ENCODE measurements at places on chromosomes 2 and 18.
A peak's percentile ranks its signal among the peaks of the same experiment; 100 is the strongest.

- no peak for DNase-seq
Observed at GRCh38 chr2:240733803-240734495, 42.3 kb downstream of the AQP12A start.

GRCh38 chr2:150030436-150031190 is 443.0 kb upstream of the MMADHC start:
- DNase-seq = no peak

DNA sequence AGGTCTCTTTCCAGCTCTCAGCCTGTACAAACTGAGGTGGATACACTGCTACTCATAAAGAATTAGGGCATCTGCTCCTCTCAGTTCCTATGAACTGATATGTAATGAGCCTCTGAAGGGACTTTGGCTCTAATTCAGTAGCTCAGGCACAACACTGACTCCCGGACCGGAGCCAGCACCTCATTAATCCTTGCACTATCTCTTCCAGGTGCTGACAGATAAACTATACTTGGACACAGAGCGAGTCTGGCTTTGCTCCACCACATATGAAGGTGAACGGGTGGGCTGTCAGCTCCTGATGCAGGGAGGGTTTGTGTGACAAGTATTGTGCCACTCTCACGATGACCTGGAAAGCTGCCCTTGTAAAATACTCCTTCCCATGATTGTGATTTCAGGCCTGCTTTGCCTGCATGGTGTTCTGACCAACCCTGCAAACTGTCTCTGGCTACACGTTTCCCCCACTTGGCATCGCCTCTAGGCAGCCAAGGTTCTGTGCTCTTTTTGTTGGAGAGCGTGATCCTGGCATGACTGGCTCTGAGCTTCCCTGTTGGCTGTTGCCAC is 111.6 kb upstream of the LMAN1 start:
- DNase-seq = no peak

- DNase-seq = no peak
Observed at GRCh38 chr2:220036431-220036830, 409.0 kb downstream of the SLC4A3 start.

- no peak for DNase-seq
Observed at GRCh38 chr2:239339726-239340601, 60.9 kb downstream of the HDAC4 start.

- DNase-seq = peak; percentile 25
Observed at GRCh38 chr2:101012706-101013181, 10.7 kb downstream of the RPL31 start.

GRCh38 chr2:134238371-134238770 is 15.5 kb upstream of the MGAT5 start:
- DNase-seq = no peak

DNA sequence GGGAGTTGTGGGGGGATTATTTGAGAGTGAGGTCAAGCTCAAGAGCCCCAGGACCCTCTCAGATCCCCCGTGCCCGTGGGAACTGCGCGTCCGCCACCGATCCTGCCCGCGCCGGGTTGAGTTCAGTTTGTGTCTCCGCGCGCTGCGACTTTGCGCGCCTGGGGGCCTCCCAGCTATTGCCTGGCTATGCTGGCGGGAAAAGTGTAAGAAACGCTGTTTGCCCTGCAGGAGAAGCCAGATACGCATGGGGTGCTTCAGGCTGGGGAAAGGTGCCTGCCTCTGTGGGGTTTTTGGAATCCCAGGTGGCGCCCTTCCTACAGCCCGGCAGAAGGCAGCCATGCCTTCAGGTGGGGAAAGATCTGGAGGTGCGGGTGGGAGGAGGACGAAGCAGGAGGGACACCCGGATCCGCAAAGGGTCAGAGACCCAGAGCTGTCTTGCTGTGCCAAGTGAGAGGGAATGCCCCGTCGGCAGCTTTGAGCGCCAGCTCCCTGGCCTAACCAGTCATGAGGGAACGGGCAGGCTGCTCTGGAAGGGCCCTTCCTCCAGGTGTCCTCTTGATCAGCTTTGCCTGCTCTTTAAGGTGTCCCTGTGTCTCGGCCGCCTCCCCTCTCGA is 22.5 kb downstream of the TEX44 start:
- DNase-seq = peak; percentile 31

DNA sequence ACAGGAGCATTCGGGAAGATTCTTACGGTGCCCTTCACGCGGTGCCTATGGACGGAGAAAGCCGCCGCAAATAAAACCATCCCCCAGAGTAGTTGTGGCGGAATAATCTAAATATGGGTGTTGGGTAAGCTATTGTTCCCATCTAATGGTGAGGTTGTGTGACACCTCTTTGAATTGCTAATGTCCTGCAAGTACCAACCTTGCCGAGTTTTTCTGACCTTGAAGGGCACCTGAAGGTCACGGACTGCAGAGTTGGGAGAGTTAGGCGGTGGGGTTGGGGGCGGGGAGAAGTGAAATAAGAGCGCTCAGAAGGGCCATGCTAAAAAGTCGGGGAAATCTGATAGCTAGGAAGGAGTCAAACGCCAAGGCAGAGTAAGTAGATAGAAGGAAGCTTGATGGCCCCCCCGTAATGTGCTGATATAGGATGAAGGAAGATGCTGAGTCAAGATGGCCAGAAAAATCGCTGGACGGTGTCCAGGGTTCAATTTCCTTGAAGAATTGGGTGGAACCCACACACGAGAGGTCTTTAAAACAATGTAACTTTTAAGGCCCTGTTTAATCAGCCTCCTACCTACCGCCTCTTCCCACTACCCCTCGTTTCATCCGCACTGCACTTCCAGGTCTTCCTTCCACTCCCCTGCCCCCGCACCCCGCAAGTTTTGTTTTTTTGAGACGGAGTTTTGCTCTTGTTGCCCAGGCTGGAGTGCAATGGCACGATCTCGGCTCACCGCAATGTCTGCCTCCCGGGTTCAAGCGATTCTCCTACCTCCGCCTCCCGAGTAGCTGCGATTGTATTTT is 600 bp downstream of the KATNAL2 start:
- no peak for DNase-seq

- no peak for DNase-seq
Observed at GRCh38 chr2:79711098-79711497, 198.2 kb downstream of the CTNNA2 start.

- no peak for DNase-seq
Observed at GRCh38 chr2:179536185-179536584, 271.6 kb upstream of the SESTD1 start.

GRCh38 chr2:177342736-177343135 is 49.8 kb upstream of the AGPS start:
- no peak for DNase-seq

DNA sequence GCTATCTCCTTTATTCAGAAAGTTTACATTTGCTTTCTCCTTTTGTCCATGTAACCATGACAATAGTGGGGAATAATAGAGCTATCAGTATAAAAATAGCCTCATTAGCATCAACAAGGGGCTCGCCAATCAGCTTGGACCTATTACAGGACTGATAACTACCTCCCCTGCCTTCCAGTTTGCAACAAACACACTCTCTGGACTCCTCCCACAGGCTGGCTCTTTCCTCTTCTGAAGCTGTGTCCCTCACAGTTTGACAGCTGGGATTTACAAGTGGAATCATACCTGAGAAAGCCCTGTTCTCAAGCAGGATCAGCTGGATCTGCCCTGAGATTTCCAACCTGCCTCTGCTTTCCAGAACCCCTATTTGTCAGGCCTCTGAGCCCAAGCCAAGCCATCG is 162.5 kb downstream of the GRB14 start:
- no peak for DNase-seq

DNA sequence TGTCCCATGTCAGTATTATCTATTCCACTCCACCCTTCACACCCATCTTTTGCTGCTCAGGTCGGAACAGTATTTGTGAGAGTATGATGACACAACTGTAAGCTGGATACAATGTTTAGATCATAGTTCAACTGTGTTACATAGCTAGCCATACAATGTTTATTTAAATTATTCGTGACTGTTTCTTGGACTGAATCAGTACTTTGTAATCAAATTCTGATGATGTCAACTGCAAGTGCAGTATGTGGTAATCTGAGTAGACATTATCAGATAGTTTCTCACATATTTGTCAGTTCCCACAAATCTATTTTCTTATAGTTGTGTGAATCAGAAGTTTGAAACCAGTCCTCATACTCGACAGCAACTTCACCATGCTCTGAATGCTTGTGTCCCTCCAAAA is 177.6 kb downstream of the ZNF407 start:
- no peak for DNase-seq

DNA sequence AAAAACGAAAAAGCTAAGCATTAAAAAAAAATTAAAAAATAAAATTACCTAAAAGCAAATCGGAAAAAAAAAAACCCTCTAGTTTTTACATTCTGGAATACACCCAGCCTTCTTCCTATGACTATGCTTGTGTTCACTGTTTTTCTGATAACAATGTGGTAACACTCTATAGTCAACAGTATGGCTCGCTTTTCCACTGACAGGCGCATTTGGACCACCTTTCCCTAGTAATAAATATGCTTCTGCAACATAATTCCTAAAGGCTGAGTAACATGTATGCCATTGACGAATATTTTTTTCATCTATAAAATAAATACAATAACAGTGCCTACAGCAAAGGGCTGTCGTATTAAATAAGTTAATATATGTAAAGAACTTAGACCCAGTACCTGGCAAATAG is 27.9 kb downstream of the NOL10 start:
- no peak for DNase-seq

- DNase-seq = peak; percentile 80
Observed at GRCh38 chr2:234544659-234545611, 48.1 kb upstream of the ARL4C start.

GRCh38 chr2:112304298-112304941 is 29.0 kb downstream of the ZC3H6 start:
- DNase-seq = no peak

- DNase-seq = no peak
Observed at GRCh38 chr2:65215946-65216345, 11.7 kb upstream of the ACTR2 start.

GRCh38 chr2:190789074-190790004 is 91.3 kb upstream of the GLS start:
- DNase-seq = no peak

DNA sequence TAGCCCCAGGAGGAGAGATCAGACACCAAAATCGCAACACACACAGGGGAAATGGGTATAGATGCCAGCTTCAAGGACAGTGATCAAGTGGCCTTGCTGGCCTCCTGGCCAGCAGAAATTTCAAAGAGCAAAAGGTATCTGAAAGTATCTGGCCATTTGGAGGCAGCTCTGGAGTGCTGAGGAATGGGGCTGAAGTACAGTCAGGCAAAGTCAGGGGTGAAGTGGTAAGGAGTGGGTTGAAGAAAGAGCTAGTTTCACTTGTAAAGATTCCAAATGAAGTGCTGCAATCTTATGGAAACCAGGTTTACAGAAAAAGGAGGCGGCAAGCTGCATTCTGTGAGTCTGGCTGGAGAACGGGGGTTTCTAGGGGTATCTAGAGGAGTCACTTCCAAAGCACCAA is 19.2 kb upstream of the PCBP1 start:
- no peak for DNase-seq

DNA sequence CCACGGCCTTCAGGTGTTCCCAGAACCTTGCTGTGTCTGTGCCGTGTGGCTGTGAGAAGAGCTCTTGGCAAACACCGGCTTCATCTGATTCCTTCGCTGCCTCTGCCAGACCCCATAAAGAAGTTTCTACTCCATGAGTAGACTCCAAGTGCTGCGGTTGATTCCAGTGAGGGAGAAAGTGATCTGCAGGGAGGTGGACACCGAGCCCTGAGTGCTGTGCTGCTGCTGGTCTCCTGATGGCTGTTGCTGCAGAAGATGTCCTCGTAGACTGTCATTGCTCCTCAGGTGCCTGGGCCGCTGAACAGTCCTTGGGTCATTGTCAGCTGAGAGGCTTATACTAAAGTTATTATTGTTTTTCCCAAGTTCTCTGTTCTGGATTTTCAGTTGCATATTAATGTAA is 19.6 kb downstream of the ASB1 start:
- DNase-seq = no peak

DNA sequence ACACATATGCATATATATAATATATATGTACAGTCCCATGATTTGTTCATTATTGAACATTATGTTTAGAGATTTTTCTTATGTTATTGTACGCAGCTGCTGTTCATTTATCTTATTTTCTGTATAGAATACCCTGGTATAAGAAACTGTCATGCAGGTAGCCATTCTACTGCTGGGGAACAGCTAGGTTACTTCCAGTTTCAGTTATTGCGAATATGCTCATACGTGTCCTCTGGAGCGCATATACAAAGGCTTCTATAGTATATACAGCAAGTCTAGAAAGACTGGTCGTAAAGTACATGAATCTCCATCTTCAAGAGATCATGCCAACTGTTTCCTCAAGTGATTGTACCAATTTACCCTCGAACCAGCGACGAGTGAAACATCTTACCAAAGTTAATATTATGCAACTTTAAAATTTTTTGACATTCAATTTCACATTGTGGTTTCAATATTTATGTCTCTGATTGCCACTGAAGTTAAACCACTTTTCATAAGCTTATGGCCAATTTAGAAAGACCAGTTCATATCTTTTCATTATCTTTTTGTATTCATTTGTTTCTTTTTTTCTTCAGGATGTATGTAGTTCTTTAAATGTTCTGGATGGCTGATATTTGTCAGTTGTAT is 53.5 kb downstream of the RDH14 start:
- DNase-seq = no peak

- no peak for DNase-seq
Observed at GRCh38 chr2:102826904-102827303, 65.1 kb downstream of the TMEM182 start.

DNA sequence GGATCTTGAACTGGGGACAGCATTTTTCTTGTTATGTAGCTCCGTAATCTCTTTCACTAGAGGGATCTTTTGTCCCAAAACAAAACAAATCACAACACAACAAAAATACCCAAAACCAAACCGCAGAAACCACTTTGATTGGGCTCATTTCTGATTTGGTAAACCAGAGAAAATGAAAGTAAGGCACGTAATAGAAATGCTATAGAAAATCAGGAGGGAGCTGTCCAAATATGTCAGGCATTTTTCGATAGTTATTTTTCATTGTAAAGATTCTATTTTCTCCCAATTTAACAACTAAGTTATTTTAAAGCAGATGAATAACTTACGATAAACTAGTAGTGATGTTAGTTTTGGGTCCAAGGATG is 406.5 kb downstream of the XIRP2 start:
- no peak for DNase-seq

- no peak for DNase-seq
Observed at GRCh38 chr2:78992807-78993517, 32.5 kb upstream of the REG3G start.

- DNase-seq = no peak
Observed at GRCh38 chr2:160141419-160141818, 58.7 kb downstream of the ITGB6 start.

GRCh38 chr2:160735696-160736095 is 242.1 kb upstream of the RBMS1 start:
- DNase-seq = no peak

DNA sequence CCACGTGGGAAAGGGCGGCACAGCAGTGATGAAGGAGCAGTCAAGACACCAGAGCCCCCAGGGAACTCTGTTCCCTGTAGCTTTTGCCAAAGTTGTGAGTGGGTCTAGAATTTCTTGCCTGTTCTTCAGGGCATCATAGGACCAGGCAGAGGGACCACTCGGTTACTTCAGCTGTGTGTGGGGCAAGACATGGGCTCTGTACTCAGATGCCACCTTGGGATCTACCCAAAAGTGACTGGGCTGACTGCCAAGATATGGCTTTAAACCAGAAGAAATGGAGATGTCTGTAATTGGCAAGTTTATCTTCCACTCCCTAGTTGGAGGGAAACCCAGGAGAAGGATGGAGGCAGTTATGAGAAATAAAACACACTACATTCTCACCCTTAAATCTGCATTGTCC is 29.6 kb downstream of the KCNF1 start:
- no peak for DNase-seq

Data from germinal center (tissue), 1 donor.